Left lobe of liver (tissue), 2 donors: ENCODE measurements at places on chromosomes 5 and 9. TPM values are rescaled to one million over a fixed set of nuclear protein-coding genes. Genes with fewer than 3 reads are reported as not detected.

CCNO gene
- not detected for total RNA-seq

SOX30 gene
- total RNA-seq, result not detected

DNA sequence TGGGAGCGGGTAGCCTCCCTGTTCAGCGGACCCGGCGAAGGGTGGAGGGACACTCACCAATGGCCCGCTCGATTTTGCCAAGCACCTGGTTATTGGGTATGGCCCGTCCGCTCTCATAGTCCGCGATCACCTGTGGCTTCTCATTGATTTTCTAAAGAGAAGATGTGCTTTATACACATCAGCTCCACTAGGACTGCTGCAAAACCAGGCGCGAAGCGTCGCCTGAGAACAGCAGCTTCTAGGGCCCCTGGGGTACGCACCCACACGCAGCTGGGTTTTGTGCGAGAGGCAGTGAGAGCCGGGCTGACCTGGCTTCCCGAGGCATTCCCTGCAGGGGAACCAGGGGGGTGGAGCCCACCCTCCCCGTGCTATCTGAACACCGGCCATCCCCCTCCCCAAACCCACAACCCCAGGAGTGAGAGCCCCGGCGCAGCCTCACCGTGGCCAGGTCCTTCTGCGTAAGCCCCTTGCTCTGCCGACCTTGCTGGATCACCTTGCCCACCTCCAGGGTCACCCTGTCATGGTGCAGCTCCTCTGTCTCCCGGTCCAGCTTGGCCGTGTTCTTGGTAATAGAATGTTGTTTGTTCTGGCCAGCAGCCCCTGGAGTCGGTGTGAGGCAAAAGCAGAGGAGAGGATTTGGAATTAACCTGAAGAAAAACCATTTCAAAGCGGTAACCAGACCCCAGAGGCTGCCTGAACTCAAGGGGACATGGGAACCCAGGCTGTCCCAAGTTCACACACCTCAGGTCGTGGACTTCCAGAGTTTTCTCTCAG, 3.1 kb downstream of the EDF1 start:
- peak; percentile 61 for DNase-seq

TMEM252 gene
- not detected for total RNA-seq

GRCh38 chr9:119264165-119264564, 105.1 kb downstream of the BRINP1 start:
- no peak for DNase-seq

LMBRD2 gene
- total RNA-seq, result 8.9 TPM

- no peak for DNase-seq
Observed at GRCh38 chr5:112121258-112121657, 297.8 kb downstream of the EPB41L4A start.

SPATA31D3 gene
- total RNA-seq, result not detected

- DNase-seq, result no peak
Observed at GRCh38 chr9:73054091-73054490, 97.6 kb upstream of the ANXA1 start.

GRCh38 chr5:125302577-125302976, 556.1 kb upstream of the ZNF608 start:
- DNase-seq, result no peak

PCDHGB7 gene
- 2.0 TPM for total RNA-seq

DNA sequence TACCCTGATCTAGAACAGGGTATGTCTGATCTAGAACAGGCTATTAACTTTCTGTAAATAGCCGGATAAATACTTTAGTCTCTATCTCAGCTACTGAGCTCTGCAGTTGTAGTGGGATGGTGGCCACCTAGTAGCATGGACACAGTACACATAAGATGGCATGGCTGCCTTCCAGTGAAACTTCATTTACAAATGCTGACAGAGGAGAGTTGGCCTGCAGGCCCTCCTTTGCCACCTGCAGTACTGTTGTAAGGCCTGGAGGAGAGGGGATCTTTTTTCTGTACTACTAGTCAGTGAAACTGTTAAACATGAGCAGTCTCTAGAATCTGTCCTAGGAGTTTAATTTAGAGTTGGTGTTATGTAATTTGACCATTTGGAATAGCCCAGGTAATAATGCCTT, 86.0 kb downstream of the TRIO start:
- DNase-seq, result no peak

DNA sequence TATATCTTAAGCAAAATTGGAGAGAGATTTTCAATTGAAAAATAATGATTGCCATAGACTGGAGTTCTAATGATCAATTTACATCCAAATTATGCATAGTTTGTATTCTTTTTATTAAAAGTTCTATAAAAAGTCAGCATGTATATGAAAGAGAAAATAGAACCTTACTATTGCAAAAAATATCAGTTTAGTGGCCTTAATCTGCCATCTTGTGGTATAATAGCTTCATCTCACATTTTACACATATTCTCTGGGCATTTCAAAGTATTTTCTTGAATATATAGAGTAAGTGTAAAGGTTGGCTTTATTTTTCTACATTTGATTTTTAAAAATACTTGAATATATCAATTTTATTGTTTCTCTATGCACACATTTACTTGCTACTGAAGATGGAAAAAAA, 1858.6 kb upstream of the CDH9 start:
- no peak for DNase-seq

EFNA5 gene
- 0.60 TPM for total RNA-seq

- no peak for DNase-seq
Observed at GRCh38 chr5:112625689-112626438, 111.8 kb upstream of the APC start.

GRCh38 chr9:75803130-75803529, 87.3 kb upstream of the PCSK5 start:
- no peak for DNase-seq

DNA sequence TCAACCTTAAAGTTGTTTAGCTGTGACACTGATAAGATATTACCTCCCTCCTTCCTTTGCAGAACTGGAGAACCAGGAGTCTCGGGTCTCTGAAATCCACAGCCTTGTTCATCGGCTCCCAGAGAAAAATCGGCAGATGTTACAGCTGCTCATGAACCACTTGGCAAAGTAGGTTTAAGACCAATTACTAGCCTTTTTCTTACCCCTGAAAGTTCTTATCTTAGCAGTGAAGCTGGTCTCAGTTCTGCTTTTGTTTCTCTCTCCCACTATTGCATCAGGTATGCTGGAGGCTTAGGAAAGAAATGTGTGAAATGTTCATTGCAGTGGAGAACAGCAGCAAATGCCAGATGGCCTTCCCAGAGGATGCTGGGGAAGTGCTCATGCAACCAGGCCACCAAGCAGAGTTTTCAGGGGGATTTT, 287.4 kb downstream of the ARHGAP26 start:
- DNase-seq, result no peak

GRCh38 chr5:17223367-17224185, 6.1 kb downstream of the BASP1 start:
- no peak for DNase-seq

GRCh38 chr9:83108208-83108607, 45.3 kb upstream of the RASEF start:
- DNase-seq, result no peak

GRCh38 chr5:24621792-24622191, 23.0 kb downstream of the CDH10 start:
- DNase-seq, result no peak
